ENCODE measurements at places on chromosomes 6 and 20.
A peak's percentile ranks its signal among the peaks of the same experiment; 100 is the strongest.

- no peak for DNase-seq
These were observed 3.0 kb downstream of the BAK1 start for GRCh38 chr6:33577106-33577535.

- DNase-seq, result no peak
These were observed 326.5 kb upstream of the RUNX2 start for GRCh38 chr6:45001663-45002062.

GRCh38 chr6:36596356-36596755, 2.2 kb downstream of the SRSF3 start:
- DNase-seq, result no peak

DNA sequence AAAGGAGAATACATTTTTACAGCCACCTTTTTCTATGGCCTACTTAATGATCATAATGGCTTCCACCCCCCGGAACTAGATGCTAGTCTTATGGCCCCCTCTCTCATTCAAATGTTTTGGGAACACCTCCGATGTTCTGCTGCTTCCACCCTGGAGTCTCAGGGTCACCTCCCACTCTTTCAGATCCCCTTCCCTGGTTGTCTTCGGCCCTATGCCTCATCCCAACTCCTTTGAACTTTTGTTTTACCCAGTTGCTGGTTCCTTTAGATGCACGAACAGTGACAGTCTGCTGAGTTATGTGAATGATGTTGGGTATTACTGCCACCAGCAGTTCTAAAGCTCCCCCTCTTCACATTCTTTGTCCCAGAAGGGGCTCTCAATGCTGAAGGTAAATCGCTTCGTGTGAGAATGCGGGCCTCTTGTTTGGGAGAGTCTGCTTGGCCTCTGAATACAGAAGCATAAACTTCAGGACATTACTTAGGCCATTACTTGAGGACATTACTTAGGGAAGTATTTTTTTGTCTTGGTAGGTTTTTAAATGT, 309.1 kb downstream of the SOX4 start:
- DNase-seq, result no peak

GRCh38 chr6:164168595-164168994, 754.1 kb downstream of the QKI start:
- no peak for DNase-seq

GRCh38 chr6:133959667-133960368, 6.8 kb downstream of the TBPL1 start:
- DNase-seq, result no peak

DNA sequence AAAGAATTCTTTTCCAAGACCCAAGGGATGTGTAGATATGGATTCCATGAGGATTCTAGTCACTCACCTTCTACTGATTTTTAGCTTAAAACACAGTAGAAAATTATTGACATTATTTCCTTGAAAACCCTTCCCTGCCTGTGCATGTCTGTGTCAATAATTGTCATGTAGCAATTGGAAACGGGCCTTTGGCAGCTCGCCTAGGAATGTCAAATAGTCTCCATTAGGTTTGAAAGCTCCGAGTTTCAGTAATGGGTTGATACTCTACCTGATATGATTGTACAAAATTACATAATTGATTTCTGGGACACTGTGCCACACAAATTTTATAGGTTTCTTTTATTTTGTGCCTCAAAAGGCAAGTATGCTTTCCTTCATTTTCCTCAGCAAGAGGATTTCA, 515.2 kb upstream of the ARID1B start:
- DNase-seq, result no peak

- DNase-seq, result no peak
These were observed 40.7 kb downstream of the SLC22A3 start for GRCh38 chr6:160388922-160389321.

DNA sequence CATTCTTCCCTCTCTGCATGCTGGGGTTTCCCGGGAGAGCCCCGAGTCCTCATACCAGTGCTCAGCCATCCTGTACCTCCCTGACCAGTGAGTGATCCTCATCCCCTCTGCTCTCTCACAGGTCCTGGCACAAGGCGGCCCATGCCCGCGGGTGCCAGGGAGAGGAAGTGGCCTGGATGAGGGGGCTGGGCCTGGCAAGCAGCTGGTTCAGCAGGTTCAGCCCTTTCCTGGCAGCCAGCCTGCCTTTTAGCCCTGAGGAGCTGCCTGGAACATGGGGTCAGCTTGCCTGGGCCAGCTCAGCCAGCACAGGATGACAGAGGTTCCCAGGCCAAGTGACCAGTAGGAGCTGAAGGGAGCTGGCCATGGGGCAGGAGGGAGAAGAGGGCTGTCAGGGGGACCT, 10.9 kb downstream of the MOCS1 start:
- no peak for DNase-seq

DNA sequence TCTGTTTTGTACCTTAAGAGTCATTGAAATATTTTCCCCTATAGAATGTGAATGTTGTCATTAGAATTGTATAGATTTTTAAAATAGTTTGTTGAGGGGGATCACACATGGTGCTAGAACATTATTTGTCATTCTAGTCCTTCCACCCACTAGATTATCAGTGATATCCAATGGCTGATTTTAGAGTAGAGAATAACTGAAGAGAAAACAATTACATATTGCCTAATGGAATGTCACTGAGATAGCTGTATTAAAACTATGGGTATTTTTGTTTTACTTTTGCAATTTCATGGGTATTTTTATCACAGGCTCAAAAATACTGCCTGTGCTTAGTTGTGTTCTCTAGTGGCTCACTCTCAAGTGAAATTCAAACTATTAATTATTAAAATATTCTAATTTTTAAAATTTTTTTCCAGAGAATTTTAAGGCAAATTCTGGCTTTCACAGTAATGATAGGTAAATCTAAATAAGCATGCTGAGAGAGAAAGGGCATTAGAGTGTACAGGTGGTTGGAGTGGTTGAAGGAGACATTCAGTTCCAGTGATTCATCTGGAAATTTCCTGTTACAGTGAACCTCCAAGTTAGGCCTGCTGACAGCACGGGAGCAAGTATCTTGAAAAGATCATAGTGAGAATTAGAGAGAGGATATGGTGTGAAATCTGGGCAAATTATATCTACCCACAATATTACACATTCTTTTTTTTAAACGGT, 399.6 kb downstream of the NKAIN2 start:
- peak; percentile 62 for DNase-seq

DNA sequence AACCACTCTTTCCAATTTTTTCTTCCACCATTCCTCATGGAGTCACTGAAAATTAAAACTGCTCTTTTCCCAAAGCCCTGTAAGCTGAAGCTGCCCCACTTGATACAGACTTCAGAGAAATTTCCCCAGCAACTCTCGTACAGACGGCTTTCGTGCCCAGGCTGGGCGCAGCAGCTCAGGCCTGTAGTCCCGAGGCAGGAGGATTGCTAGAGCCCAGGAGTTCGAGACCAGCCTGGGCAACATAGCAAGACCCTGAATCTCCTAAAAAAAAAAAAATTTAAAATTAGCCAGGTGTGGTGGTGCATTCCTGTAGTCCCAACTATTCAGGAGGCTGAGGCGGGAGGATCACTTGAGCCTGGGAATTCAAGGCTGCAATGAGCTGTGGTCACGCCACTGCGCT, 6.6 kb downstream of the PPDPF start:
- DNase-seq, result no peak

GRCh38 chr20:2285613-2286012, 10.2 kb upstream of the TGM3 start:
- no peak for DNase-seq

- DNase-seq, result no peak
These were observed 138.9 kb upstream of the PTPRK start for GRCh38 chr6:128659276-128659675.

- peak; percentile 76 for DNase-seq
These were observed 76.7 kb downstream of the CEP162 start for GRCh38 chr6:84150705-84151104.

DNA sequence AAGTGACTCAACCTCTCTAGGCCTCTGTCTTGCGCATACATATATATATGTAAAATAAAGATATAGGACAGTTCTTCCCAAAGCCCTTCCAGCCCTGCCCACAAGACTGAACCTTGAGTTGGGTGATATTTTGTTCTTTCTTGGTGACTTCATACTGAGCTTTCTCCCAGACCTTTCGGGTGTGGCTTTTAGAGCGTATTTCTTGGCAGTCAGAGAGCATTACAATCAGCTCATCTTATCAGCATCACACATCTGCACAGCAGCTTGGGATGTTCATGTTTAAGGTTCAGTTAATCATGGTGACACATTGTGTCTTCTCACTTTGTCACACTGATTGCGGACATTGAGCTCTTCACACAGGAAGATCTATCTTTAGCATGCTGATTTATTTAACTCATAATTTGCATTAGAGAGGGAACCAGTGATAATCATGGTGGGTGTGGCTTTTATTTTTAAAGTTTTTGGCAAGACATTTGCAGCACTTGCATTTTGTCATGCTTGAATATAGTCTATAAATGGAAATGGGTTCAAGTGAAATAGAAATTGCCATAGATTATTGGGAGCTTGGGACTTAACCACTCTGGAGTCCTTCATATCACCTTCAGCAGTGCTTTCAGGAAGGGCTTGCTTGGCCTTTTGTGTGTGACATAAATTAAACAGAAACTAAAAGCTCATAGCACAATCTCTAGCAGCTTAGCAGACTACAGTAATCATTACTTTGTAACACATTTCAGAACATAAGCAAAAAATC, 8.3 kb downstream of the KIF3B start:
- no peak for DNase-seq

DNA sequence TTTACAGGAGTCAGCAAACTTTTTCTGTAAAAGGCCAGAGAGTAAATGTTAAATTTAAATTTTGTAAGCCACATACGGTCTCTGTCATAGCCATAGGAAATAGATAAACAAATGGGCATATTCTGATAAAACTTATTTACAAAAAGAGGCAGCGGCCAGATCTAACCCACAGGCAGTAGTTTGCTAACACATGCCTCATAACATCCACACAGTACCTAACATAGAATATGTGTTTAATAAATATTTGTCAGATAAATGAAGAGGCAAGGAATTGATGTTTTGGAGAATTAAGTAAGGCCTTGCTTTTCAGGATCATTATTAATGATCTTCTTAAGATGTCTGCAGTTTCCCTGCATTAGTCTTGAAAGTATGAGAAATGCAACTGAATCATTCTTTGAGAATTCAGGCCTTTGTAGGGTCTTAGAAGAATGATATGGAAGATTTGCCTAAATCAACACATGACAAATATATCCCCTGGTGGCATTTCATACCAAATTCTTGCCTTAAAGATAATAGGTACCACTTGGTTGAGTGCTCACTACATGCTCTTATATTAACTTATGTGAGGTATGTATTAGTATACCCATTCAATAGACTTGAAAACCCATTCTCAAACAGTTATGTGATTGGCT, 39.3 kb upstream of the TRAM2 start:
- DNase-seq, result peak; percentile 20

GRCh38 chr20:2518096-2518495, 9.4 kb upstream of the ZNF343 start:
- DNase-seq, result no peak

All from astrocyte of the spinal cord (primary cell).